DMS53 (cell line): ENCODE measurements at places on chromosomes 3 and 15.

DNA sequence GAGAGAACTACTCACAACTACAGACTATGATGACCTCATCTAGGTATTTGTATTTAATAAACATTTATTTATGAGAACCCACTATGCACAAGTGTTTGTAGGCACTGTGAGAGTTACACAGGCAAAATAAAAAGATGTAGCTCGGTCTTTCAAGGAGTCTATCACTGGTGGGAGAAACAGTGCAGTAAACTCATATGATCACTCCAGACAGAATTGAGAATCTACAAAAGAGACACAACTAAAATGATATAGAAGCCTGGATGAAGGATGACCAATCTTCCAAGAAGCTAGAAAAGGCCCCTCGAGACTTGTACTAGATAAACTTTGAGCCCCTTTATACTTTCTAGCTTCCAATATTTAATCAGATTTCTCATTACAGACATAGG is 70.2 kb upstream of the ZBTB20 start:
- DNase-seq: no peak

- DNase-seq: no peak
These were observed 18.9 kb upstream of the ST3GAL6 start for GRCh38 chr3:98744283-98744682.

GRCh38 chr15:25435474-25436243 is 3.2 kb downstream of the UBE3A start:
- DNase-seq: no peak

- DNase-seq: no peak
These were observed 366.0 kb upstream of the TBL1XR1 start for GRCh38 chr3:177563243-177563780.

DNA sequence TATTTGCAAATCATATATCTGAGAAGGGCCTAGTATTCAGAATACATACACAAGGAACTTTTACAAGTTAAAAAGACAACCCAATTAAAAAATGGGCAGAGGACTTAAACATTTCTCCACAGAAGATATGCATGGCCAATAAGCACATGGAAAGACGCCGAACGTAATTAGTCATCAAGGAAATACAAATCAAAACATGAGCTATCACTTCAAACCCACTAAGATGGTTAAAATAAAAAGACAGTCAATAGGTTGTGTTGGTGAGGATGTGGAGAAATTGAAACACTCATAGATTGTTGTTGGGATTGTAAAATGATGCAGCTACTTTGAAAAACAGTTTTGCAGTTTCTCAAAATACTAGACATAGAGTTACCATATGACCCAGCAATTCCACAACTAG is 61.2 kb upstream of the NEO1 start:
- no peak for DNase-seq

DNA sequence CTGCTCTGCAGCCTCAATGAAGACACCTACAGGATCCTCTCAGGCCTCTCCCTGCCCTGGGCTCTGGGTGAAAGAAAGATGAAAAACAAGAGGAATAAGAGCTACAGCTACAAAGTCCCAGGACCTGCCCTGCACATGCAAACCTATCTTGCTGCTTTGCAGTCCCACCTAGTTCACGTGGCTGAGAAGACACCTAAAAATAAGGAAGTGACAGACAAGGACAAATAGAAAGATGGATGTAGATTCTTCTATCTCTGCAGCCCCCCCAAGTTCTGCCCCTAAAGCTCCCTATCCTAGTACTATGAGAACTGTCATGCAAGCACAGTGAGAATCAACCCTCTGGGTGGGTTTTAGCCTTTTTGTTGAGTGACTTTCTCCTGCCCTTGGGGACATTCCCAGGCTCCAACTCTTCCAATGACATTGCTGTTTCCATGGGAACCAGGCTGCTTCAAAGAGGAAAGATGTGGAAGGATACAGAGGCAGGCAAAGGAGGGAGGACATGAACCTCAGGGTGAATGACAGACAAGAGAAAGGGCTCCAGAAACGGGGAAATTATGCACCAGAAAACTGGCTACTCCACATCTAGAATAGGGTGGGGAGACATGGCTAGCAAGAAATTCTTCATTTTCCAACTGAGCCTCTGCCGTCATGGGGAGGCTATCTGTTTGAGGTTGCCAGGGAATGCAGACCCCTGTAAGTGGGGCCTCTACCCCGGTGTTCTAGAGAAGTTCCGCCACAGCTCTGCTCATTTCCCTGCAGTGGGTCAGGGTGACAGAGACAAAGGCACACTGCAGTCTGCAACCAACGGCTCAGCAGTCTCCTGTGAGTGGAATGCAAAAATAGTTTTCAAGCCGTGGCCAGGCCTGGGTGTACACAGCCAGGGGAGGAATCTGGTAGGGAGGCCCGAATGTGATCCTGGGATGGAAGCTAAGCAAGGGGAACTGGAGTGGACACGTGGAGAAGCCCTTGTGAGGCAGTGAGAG is 5.2 kb downstream of the CSPG5 start:
- DNase-seq: no peak

DNA sequence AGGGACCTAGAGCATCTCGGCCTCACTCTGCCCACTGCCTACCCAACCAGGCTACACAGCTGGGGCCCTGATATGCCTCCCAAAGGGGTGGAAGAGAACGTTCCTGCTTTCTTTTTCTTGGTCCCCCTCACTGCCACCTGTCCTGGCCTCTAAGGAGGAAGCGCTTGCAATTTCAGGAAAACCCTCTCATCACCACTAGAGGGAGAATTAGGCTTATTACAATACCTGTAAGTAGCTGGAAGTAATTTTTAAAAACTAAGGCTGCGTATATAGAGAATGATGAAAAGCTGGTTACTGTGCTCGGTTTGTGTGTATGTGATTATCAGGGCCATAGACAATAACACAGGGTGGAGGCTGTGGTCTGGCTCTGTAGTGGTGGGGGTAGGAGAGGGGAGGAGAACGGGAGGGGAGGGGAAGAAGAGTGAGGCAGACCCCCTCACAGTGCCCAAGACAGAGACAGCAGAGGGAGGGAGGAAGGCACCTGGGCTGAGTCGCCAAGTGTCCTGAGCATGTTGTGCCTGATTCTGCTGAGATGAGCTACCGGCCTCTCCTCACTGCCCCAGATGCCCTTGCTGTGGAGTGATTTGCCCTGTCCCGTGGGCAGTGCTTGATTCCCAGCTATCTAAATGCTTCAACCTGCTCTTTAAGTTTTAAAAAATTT is 3.3 kb downstream of the GABRG3 start:
- peak; percentile 70 for DNase-seq

- DNase-seq: no peak
These were observed 300.0 kb upstream of the CTNNB1 start for GRCh38 chr3:40899286-40899712.

DNA sequence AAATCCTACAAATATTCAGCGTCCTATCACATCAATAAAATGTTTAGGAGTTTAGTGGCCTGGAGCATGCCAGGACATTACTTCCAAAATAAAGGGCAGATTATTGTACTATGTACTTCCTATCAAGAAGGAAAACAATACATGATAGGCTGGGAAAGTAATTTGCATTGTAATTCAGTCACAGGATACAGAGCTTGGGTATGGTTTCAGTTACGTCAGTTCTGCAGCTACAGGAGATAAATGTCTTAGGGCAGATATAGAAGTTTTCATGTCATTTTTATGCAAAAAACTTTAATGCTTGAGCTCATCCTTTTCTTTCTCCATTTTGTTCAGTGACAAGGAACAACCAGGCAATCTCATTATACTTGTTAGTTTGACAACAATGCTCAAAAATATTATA is 155.2 kb downstream of the NFKBIZ start:
- no peak for DNase-seq

GRCh38 chr15:96606617-96607016 is 276.1 kb downstream of the NR2F2 start:
- no peak for DNase-seq

DNA sequence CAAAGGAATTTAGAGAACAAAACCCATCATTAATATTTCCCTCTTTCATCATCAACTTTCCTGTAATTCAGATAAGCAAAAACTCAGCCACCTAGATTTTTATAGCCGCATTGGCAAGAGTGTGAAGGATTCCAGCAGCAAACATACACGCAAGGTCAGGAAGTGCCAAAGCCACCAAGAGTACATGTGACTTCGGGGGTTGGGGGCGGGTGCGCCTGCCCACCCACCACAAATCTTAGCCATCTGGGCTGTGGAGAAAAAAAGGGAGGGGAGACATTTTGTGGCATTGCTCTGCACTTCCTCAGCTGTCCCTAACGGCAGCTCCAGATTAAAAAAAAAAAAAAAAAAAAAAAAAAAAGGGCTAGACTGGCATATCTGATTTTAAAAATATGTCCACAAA is 148.4 kb downstream of the TNIK start:
- DNase-seq: no peak

- DNase-seq: no peak
These were observed 99.2 kb downstream of the CEMIP start for GRCh38 chr15:80878242-80878866.

DNA sequence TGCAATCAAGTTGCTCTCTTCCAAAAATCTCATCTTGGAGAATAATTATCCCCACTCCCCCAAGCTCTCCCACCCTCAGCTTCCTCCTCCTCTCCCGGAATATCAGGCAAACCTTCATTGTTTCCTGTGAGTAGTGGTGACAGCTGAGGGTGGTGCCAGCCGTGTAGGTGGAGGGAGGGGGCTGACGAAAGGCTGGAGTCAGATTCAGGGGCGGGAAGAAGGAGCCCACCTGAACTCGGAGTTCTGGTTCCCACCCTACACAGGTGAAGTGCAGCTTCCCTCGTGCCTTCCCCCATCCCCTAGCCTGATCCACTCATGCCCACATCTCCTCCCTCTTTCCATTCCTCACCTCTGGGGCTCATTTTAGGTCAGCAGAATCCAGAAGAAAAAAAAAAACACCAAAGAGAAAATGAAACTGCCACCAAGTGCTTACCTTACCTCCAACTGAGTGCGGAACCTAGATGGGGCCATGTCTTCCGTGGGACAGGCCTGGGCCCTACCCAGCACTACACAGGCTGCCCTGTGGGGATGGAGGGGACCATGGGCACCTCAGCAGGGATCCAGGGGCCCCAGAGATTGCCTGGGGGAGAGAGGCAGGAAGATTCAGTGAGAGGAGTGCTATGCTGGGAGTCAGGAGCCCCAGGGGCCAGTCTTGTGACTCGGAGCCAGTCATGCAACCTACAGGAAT is 81.3 kb downstream of the ADCY5 start:
- no peak for DNase-seq

DNA sequence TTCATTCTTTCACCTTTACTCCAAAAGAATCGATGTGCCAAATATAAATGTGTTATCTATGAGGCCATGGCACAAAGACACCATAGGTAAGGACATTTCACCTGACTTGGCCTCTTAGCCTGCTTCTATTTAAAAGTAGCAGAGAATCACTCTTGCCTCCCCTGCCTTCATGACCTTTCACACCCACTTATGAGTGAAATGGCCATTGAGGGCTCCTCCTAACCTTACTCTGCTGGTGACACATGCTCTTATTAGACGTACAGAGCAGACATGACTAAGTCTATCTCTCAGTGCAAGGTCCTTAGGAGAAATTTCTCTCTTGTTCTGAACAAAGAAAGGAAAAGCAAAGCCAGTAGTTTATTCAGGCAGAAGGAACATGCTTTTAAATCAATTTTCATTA is 150.7 kb downstream of the LRTM1 start:
- no peak for DNase-seq

GRCh38 chr3:151866711-151867410 is 6.6 kb upstream of the SUCNR1 start:
- DNase-seq: peak; percentile 27

DNA sequence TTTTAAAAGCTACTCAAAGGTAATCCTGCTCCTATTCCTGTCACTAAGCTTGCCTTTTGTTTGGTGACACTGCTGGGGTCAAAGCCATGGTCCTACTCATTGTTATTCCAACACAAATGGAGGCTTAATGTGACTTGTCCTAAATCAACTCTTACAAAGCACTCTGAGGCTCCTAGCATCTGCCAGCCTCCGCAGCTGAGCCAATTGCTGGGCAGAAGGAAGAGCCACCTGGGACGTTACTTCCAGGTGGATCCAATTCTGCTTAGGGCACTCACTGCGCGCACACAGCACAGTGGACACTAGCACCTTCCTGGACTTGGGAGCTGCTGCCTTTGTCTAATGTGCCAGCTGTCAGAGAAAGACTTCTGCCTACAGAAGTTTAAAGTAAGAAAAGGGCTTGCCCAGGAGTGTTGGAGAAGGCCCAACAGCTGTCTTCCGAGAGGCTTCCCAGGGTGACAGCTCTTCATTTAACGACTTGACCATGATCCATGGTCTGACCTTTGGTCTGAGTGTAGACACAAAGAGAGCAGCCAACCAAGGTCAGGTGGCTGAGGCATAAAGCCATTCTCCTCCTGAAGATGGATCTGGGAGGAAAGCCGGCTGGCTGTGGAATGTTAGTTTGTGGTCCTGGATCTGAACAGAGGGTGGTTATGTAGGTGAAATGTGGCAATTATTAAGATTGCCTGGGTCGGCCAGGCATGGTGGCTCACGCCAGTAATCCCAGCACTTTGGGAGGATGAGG is 102.2 kb downstream of the AQP9 start:
- peak; percentile 11 for DNase-seq

- no peak for DNase-seq
These were observed 22.1 kb upstream of the SCAANT1 start for GRCh38 chr3:63934041-63934866.

GRCh38 chr3:97576221-97576620 is 188.3 kb upstream of the ARL6 start:
- no peak for DNase-seq

- DNase-seq: no peak
These were observed 34.2 kb downstream of the CIP2A start for GRCh38 chr3:108554913-108555571.

DNA sequence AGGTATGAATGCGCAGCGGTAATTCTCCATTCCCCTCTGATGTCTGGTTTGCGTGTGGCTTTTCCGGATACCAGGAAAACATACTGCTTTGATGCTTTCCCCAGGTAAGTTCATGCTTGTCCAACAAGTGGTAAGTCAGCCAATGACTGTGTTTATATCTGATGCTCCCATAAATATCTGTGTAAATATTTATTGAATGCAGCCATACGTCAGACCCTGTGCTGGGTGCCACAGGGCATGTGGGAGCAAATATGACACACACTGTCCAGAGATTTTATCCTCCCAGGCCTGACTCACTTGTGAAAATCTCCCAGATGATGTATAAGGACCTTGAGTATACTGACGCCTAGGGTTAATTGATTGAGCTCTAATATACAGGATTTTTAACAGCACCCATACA is 29.6 kb upstream of the CEMIP start:
- peak; percentile 91 for DNase-seq

DNA sequence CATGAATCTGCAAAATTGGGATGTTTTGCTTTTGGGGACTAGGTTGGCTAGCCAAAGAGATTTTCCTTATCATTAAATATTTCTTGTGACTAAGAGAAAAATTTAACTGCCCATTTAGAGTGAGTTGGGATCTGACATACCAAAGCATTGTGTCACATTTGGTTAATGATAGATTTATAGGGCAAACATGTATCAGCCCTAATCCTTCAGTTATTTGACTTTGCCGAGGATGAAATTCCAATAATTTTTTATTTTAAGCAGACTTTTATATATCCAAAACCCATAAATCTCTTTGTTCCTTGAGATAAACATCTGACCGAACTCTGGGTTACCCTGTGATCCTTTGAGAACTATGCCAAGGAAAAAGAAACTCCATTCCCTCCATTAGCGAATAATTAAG is 218.9 kb downstream of the CDIN1 start:
- no peak for DNase-seq
